ENCODE measurements at places on chromosomes 3 and 15.

GRCh38 chr3:158569794-158570193 is 1.2 kb upstream of the MLF1 start:
- no peak for DNase-seq

DNA sequence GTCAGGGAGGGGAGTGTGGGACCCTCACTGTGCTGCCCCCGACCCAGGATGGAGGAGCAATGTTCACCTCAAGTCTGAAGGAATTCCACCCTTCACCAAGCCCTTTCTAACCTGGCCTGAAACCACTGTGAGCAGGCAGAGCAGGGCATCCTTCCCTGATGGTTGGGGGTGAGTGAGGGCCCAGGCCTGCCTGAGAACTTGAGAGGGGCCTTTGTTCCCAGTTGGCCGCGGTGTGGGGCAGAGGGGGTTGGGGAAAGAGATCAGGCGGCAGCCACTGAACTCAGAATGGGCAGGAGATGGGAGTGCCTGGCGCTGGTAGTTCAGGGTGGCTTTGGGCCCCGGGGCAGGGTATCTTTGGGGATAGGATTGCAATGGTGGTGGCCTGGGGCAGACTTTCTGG is 103.5 kb upstream of the RPL32 start:
- DNase-seq: no peak

DNA sequence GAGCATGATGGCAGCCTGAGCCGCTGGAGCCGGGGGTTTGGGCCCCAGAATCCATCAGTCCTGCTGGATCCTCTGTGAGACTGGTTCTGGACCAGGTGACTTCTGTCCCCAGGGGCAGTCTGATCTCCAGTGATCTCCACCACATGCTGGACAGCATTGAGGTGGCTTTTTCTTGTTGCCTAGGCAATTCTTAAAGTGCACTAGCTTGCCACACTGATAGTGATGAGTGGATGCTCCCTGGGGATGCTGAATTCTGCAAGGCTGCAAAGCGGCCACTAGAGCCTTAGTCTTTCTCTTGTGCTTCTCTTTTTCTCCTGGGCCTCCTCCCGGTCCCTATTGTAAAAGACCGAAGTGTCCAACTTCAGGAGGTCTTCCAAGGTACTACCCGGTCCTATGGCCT is 70.4 kb upstream of the ATP11B start:
- no peak for DNase-seq

- DNase-seq: no peak
These were observed 62.4 kb upstream of the SIAH2 start for GRCh38 chr3:150825192-150825915.

Data from amniotic stem cell (primary cell).